Karpas-422 (cell line): ENCODE measurements at places on chromosomes 2 and 18. TPM values are rescaled to one million over a fixed set of nuclear protein-coding genes. Genes with fewer than 3 reads are reported as not detected.

D2HGDH gene
- total RNA-seq, result 21.2 and 35.9 TPM in 2 replicates

CYRIA gene
- total RNA-seq, result 2.3 and 4.2 TPM in 2 replicates

DNA sequence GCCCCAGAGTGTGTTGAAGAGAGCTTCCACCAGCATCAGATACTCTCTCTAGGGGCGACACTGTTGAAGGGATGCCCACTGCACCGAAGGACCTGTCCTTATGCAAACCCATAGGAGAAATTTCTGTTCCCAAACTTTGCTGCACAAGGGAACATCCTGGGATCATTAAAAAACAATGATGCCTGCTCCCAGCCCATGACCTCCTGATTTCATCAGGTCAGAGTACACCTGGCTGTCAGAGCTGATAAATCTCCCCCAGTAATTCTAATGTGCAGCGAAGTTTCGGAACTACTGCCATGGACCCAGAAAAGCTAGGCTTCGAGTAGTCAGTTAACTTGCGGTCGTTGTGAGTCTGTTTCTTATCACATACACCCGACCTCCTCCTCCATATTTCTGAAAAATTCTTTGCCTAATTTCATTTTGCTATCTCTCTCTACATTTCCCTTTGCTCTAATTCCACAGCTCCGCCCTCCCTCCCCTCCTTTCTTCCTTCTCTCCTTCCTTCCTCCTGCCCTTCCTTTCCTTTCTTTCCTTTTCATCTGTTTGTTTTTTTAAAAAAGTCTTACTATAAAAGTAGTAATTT is 18.8 kb downstream of the FAM124B start:
- no peaks in the 10 kb centered on the region for H3K4me1 ChIP-seq
- no peak overlapping the region for H3K4me3 ChIP-seq
- DNase-seq, result no peak
- H3K27ac ChIP-seq, result no peak overlapping the region
- no peaks in the 10 kb centered on the region; the same call in 1 of the 2 replicates for H3K27me3 ChIP-seq

GRCh38 chr2:67515538-67515937 is 118.4 kb downstream of the ETAA1 start:
- no peak for DNase-seq
- peaks cover 3% of the 10 kb centered on the region; the same call in 1 of the 2 replicates for H3K27me3 ChIP-seq
- H3K4me3 ChIP-seq, result no peak overlapping the region

DNA sequence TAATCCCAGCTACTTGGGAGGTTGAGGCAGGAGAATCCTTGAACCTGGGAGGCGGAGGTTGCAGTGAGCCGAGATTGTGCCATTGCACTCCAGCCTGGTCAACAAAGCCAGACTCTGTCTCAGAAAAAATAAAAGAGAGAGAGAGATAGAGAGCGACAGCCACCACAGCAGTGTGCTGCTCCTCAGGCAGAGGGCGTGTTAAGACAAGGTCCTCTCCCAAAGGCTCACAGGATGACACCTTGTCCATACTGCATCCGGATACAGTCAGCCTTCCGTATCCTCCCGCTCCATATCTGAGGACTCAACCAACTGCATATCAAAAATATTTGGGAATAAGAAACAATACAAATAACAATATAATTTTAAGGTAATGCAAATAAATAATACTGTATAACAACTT is 20.1 kb downstream of the ARL4C start:
- no peaks in the 10 kb centered on the region for H3K4me1 ChIP-seq
- peak; percentile 50 for DNase-seq
- H3K36me3 ChIP-seq, result no peaks in the 10 kb centered on the region
- H3K27ac ChIP-seq, result no peak overlapping the region
- H3K4me3 ChIP-seq, result no peak overlapping the region
